ENCODE measurements at places on chromosomes 6 and 20.

GRCh38 chr6:155883741-155884140, 428.1 kb upstream of the NOX3 start:
- no peak for DNase-seq

DNA sequence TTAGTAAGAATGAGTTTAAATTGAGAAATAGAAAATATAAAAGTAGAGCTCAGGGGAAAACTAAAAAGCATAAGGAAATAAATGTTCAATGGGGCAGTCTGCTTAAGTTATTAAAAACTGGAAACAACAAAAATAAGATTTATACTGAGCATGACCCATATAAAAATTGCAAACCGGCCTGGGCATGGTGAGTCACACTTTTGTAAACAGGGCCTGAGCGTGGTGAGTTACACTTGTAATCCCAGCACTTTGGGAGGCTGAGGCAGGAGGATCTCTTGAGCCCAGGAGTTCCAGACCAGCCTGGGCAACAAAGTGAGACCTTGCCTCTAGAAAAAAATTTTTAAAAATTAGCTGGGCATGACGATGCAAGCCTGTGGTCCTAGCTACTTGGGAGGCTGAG, 74.6 kb downstream of the TMEM244 start:
- DNase-seq = no peak

GRCh38 chr6:144150710-144151657, 667 bp downstream of the STX11 start:
- no peak for DNase-seq

DNA sequence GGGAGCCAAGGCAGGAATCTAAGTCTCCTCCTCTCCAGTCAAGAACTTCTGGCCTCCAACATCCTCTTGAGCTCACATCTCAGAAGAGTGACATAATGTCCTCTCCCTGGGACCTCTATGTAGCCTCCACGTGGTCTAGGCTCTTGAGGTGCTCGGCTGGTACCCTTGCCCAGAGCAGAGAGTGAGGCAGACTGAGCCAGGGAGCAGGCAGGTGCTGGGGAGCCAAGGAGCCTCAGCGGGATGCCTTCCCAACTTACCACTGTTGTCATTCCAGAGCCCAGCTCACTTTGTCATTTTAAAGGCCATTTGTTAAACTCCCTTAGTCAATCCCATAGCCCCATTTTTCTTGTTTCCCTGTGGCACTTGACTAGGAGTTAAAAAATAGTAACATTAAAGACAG, 52.1 kb upstream of the DUSP22 start:
- no peak for DNase-seq
